CD8-positive, alpha-beta T cell (primary cell): ENCODE measurements at places on chromosomes 16 and 17. TPM values are rescaled to one million over a fixed set of nuclear protein-coding genes. Genes with fewer than 3 reads are reported as not detected.

DNA sequence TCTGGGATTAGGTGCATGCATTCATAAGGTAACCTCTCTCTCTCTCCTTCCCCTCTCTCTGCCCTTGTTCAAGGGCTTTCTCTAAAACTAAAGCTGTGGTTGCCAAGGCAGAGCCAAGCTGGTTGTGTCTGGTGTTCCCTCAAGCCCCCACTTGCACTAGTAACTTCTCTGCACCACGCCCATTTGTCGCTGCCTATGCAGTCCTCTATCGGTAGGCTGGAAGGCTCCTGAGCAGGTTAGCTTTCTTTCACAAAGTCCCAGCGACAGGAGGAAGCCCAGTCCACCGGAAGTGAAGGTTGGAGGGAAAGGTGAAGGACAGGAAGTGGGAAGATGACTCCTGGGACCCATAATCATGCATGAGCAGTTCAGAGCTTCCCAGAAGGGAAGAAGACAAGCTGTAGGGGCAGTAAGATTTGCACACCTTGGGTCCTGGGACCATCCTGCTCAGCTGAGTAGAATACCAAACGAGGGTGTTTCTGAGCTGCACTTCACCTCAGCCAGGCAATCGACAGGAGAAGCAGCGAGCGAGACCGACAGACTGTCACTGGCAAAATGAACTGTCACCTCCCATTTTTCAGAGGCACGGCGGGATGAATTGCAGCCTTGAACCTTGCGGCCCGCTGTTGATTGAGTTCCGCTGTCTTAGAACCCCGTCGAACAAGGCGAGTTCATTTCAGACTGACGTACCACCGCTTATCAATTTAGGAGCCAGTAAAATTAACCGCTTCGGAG lies 14.7 kb upstream of the SKAP1 start:
- no peak for DNase-seq

ASGR1 gene
- total RNA-seq = 0.71 TPM

ASPHD1 gene
- total RNA-seq = not detected

- DNase-seq = no peak
Measured at GRCh38 chr16:85667841-85668413, 20.8 kb downstream of the GINS2 start.

DNA sequence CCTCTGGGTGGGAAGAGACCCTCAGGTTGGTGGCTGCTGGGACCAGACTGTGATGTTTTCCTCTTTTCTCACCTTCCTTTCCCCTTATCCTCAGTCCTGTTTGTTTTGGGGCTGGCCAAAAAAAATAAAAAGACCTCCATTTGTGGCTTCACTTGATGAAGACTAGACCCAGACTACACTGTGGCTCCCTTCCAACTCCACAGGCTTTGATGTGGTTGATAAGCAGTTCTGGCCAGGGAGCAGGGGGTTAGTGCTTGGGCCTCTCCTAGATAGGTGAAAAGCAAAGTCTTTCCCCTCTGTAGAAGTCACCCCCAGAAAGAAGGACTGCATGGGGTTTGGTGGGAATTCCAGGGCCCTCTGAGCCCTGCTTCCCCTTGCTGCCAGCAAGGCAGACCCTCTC lies 11.2 kb upstream of the ADAM11 start:
- DNase-seq = no peak

GRCh38 chr16:76931186-76931585 lies 259.8 kb upstream of the MON1B start:
- DNase-seq = no peak
